ENCODE measurements at places on chromosomes 2 and 18. TPM values are rescaled to one million over a fixed set of nuclear protein-coding genes. Genes with fewer than 3 reads are reported as not detected.
A peak's percentile ranks its signal among the peaks of the same experiment; 100 is the strongest.

LRRTM1 gene
- total RNA-seq, result not detected

MAP3K19 gene
- not detected for total RNA-seq

GRCh38 chr2:16022548-16023240, 82.3 kb downstream of the MYCN start:
- H3K36me3 ChIP-seq, result no peaks in the 10 kb centered on the region
- H3K4me1 ChIP-seq, result no peaks in the 10 kb centered on the region
- no peaks in the 10 kb centered on the region for H3K27me3 ChIP-seq
- H3K4me3 ChIP-seq, result no peak overlapping the region
- no peak for DNase-seq
- H3K27ac ChIP-seq, result no peak overlapping the region

- H3K4me3 ChIP-seq, result no peak overlapping the region
- no peaks in the 10 kb centered on the region for H3K27me3 ChIP-seq
- no peaks in the 10 kb centered on the region for H3K36me3 ChIP-seq
- no peak overlapping the region for H3K27ac ChIP-seq
- H3K4me1 ChIP-seq, result no peaks in the 10 kb centered on the region
- no peak for DNase-seq
Observed at GRCh38 chr2:212034841-212035585, 503.6 kb downstream of the ERBB4 start.

DNA sequence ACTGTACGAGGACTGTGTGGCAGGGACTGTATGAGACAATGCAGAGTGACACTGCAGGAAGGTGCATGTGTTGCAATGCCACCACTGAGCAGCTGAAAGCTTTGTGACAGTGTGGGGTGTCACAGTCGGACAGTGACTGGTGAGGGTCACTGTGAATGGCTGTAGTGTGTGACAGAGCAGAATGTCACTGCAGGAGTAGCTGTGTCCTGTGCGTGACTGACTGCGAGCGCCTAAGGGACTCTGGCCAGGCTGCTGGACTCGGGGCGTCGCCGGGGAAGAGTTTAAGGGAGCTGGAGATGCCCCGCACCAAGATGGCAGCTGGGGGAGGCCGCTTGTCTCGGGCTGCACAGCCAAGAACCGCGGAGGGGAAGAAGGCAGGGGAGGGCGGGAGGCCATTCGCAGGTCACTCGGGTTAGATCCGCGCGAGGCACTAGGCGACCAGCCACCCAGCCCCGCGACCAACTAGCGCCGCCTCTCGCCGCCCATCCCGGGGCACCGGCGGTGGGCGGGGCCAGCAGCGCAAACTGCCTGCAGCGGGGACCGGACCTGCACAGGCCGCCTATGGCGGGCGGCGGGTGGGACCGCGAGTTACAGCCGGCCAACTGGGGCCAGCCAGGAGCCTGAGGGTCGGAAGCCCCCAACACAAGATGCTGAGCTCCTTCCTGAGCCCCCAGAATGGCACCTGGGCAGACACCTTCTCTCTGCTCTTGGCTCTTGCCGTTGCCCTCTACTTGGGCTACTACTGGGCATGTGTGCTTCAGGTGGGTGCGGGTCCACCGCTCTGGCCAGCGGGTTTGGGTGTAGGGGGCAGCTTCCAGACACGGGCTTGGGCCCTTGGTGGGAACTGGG, at the start of gene ABHD1:
TSS of gene ABHD1 (plus strand) at position 514 of the 849 bp plus-strand sequence. CDS start at position 648, 134 bp downstream.
- peak within 1 kb of the TSS; percentile 59 for H3K4me3 ChIP-seq
- no peaks in the 10 kb centered on the region for H3K36me3 ChIP-seq
- peak within 1 kb of the TSS; percentile 61 for H3K27ac ChIP-seq
- H3K27me3 ChIP-seq, result peaks cover 3% of the 10 kb centered on the region
- H3K4me1 ChIP-seq, result peaks cover 11% of the 10 kb centered on the region

All from naive thymus-derived CD4-positive, alpha-beta T cell (primary cell).